DND-41 (cell line): ENCODE measurements at places on chromosomes 3 and 15.
A peak's percentile ranks its signal among the peaks of the same experiment; 100 is the strongest.

GRCh38 chr3:13148561-13149329, 75.5 kb upstream of the IQSEC1 start:
- DNase-seq = no peak

DNA sequence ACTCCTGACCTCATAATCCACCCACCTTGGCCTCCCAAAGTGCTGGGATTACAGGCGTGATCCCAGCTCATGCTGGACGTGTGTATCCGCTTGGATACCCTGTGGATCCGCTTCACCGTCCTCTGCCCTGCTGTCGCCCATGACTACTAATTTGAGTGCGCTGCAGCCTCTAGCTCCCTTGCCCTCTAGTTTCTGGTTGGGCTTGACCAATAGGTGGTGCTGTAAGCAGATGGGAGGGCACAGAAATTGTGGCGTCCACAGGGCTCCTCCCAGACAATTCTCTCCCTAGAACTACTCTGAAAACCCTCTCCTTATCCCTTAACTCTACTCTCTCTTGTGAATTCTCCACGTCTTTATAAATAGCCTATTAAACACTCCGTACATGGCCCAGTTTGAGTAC, 36.2 kb downstream of the ZPLD1 start:
- DNase-seq = no peak

- peak; percentile 71 for DNase-seq
Measured at GRCh38 chr15:50883903-50884302, 24.6 kb upstream of the AP4E1 start.

- DNase-seq = no peak
Measured at GRCh38 chr3:64109438-64109837, 86.1 kb upstream of the PSMD6 start.

DNA sequence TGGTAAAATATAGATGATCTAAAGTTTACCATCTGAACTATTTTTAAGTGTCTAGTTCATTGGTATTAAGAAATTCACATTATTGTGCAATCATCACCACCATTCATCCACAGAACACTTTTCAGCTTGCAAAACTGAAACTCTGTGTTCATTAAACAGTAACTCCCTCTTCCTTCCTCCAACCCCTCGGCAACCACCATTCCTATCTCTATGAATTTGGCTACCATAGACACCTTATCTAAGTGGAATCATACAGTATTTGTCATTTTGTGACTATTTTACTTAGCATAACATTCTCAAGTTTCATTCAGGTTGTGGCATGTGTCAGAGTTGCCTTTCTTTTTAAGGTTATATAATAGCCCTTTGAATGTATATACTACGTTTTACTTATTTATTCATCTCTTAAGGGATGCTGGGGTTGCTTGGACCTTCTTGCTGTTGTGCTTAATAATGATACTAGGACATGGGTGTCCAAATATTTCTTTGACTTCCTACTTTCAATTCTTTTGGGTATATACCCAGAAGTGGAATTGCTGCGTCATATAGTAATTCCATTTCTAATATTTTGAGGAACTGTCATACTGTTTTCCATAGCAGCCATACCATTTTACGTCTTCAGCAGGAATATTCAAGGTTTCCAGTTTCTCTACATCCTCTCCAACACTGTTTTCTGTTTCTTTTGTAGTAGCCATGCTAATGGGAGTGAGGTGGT, 20.9 kb downstream of the KAT2B start:
- no peak for DNase-seq

GRCh38 chr3:189419038-189419437, 212.2 kb upstream of the TP63 start:
- no peak for DNase-seq

GRCh38 chr15:71128939-71129562, 13.8 kb downstream of the THSD4 start:
- DNase-seq = no peak

DNA sequence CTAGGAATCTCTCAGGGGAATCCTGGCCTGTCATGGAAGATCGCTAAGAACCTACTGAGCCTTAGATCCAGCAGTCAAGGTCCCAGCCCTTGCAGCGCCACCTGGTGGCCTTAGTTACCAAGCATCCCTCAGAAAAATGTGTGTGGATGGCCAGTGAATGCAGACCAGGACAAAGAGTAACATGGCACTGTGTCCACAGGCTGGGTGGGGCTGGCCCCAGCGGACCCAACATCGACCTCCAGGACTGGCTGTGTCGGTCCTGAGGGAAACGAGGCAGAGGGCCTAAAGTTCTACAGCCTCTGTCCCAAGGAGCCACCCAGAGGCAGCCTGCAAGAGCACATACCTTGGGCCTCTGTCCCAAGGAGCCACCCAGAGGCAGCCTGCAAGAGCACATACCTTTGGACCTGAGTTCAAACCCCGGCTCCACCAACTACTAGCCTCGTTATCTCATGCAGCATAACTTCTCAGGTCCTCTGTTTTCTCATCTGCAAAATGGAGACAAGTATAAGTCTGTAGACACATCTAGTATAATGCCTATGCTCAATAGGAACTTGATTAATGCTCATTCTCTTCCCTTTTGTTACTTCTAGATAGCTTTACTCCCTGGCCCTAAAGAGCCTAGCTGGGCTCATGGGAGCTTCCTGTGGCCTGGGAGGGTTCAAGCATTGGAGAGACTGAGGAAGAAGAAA, 57.5 kb upstream of the HERC1 start:
- DNase-seq = peak; percentile 62

GRCh38 chr3:193553586-193553985, 1.1 kb downstream of the ATP13A4 start:
- no peak for DNase-seq

DNA sequence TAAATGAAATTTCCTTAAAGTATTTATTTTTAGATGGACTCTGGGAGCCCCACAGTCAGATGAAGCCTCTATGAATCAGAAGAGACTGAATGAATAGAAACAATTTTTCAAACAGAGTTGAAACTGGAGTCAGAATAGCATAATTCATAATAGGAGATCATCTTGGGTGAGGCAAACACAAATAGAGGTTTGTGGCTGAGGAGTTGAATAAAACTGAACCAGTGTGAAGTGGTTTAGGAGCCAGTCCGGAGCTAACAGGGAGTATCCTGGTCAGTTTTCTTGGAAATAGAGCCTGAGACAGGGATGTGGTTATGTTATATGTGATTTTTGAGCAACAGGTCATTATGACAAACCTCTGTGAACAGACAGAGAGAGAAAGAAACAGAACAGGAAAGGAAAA, 39.2 kb downstream of the SAMMSON start:
- DNase-seq = no peak

DNA sequence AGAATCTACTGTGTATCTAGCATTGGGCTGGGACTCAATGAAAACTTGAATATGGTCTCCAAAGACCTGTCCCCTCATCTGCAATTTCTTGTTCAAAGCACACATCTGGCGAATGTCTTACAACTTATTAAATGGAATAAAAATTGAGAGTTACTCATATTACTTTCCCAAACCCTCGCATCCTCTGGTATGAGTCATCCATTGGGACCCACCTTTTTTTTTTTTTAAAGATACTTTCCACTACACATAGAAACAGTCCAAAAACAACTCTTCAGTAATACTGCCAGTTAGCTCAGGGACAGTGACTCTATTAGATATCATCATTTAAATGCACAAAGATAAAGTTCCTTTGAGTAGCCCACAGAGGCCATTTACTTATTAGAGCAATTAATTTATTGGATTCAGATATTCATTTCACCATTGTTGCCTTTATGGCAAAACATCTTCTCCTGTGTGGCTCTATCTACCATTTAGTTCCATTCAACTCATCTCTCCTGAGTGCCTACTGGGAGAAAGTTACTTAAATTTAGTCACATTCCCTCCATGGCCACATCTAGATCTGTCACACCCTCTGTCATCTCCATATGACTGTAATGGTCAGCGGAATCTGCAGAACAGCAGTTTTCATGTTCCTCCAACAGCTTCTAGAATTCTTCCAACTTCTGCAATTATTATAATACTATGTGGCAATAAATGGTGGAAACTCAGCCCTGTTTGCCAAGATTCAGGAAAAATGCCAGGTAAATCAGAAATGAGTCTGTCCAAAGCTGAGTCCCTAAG, 77.9 kb upstream of the ARHGEF3 start:
- DNase-seq = no peak

GRCh38 chr3:171972871-171973348, 66.5 kb upstream of the FNDC3B start:
- DNase-seq = no peak

GRCh38 chr15:42065033-42065432, 29.3 kb downstream of the PLA2G4D start:
- DNase-seq = peak; percentile 17

GRCh38 chr15:29651476-29652233, 170.6 kb downstream of the TJP1 start:
- no peak for DNase-seq

DNA sequence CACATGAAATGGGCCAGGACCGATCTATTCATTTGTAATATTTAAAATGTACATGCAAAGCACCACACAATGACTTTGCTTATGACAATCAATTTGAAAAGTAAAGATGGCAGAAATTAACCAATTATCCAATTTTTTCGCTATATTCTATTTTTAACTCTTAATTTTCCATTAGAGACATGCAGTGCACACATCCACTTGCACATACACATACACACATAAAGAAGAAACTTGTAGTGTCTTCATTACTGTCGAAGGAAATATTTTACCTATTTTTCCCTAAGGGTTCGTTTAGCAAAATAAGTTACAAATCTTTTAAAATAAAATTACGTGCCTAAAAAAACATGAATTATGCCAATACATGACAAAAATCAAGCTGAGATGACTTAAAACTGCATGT, 194.3 kb upstream of the MDFIC2 start:
- DNase-seq = no peak

DNA sequence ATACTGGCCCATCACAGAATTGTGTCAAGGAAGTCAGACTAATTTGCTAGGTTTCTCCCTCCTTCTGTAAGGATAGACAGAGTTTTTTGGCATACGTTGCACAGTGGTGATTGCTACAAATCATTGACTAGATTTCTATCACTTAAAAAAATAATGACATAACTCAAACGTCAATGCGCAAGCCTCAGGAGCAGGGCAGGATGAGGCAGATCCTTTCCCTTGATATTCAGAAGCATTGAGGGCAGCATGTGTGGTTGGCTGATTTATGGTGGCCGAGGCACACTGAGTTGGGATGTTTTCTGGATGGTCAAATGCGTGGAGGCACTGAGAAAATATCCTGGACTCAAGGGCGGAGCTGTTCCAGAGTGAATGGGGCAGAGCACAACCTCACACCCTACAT, 14.4 kb downstream of the THSD4 start:
- no peak for DNase-seq

- DNase-seq = no peak
Measured at GRCh38 chr15:46961795-46962194, 755.5 kb upstream of the SEMA6D start.

- no peak for DNase-seq
Measured at GRCh38 chr15:96213045-96213444, 117.5 kb upstream of the NR2F2 start.

DNA sequence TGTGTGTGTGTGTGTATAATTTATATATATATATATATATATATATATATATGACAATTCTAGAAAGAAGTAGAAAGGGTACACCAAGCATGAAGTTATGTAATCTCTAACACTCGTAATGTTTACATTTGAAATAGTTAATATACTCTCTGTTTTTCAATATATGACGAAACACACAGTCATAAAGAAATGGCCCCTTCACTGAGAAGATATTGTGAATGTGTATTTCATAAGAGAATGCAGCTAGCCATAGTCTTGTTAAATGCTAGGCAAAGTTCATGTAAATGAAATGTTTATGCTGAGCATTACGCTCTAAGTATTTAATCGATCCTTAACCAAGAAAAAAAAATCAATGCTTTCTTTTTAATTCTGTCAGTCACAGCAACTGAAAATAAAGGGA, 154.7 kb upstream of the TSPAN3 start:
- DNase-seq = no peak

DNA sequence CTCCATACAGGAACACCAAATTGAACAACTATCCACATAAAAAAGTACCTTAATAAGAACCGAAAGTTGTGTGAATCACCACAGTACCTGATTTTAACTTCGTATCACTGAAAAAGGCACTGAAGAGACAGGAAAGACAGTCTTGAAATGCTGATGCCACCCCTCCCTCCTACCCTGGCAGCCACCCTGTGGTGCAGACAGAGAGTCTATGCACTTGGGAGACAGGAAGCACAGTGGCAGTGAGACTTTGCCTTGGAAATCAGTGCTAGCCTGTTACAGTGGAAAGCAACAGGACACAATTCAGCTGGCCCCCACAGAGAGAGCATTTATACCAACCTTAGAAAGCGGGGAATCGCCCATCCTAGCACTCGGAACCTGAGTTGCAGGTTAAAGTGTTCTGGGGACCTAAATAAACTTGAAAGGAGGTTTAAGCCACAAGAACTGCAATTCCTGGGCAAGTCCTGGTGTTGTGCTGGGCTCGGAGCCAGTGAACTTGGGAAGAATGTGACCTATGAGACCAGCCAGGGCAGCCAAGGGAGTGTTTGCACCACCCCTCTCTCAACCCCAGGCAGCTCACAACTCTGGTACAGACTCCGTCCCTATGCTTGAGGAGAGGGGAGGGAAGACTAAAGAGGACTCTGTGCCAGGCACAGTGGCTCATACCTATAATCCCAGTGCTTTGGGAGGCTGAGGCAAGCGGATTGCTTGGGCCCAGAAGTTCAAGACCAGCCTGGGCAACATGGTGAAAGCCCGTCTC, 240.1 kb downstream of the ISL2 start:
- no peak for DNase-seq

- DNase-seq = no peak
Measured at GRCh38 chr3:145620002-145620401, 541.0 kb downstream of the PLOD2 start.
